ENCODE measurements at places on chromosomes 4 and X.

GRCh38 chr4:11402192-11402591 is 26.5 kb downstream of the HS3ST1 start:
- ATAC-seq: no peak

GRCh38 chrX:108216405-108216804 is 124.8 kb downstream of the ATG4A start:
- no peak for ATAC-seq

GRCh38 chrX:153519569-153520286 is 2.3 kb downstream of the ATP2B3 start:
- no peak for ATAC-seq

DNA sequence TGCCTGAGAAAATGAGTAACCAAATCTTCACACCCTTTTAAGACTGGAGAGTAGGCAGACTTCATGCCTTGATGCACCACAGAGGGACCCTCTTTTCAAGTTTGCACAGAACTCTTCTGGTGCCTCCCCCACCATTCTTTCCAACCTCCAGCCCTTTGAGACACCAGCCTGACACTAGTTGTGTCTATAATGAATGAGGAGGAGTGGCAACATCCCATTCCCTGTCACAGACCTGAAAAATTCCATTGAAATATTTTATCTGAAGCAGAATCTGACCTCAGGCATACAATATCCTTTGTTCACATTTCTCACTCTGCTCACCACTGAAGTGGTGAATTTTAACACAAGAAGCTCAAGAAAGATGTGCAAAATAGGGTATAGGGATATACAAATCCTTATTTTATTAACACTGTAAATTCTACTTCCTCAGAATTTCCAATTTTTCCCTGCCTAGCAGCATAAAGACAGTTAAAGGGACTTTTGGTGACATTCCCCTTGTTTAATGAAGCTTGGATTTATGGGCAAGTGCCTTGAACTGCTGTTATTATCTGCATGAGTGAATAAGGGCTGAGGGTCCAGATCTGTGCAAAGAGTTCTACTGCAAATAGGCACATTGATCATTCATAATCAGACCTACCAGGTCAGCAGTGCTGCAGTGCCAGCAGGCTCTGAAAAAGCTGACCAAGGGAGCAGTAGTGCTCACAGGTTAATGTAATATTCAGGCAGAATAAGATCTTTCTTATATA is 149.9 kb upstream of the PAQR3 start:
- ATAC-seq: no peak

DNA sequence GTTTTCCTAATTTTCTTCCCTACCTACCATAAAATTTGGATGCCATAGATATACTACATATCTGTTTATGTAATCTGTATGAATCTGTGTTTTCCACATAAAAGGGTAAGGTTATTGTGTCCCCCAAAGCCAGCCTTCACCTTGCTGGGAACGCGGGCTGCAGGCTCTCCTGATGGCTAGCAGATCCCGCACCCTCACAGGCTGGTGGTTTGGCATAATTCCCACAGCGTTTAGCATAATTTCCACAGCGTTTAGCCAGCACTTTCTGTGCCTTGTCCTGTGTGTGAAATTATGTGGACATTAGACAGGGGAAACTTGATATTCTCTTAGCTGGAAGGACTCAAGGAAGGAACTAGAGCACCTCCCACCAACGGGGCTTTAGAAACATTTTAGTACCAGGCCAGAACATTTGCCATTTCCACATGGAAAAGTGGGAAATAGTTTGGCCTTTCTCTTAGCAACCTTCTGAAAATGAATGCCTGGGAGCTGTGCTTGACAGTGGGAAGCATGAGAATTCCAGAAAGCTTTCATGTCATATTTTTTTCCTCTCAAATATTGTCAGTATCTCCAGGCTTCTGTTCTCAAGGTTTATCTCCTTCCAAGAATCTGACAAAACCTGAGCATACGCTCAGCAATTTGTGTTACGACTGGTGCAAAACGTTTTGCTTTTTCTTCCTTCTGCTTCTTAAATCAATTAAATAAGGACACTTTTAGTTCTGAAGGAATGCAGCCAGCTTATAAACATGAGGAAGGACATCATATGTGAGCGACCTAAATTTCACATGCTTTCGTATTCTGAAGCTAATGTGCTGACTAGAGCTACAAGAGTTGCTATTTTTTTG is 67.9 kb downstream of the STK32B start:
- ATAC-seq: no peak
